ENCODE measurements at places on chromosomes 7 and 10.

GRCh38 chr7:22949944-22950343 is 64.0 kb downstream of the HYCC1 start:
- DNase-seq = no peak

GRCh38 chr7:6268023-6268900 is 4.2 kb downstream of the CYTH3 start:
- no peak for DNase-seq

DNA sequence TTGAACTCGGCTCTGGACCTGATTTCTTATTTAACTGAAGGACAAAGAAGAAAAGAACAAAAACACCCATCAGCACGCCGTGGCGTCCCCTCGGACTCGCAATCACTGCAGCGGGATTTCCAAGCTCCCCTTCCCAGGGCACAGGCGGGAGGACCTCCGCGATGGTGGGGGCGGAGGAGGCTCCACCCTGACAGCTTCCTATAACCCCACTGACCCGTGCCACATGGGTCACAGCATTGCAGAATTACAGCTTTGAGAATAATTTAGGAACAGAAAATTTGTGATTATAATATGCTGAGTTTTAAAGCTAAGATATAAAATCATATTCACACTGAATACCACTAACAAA is 129.7 kb upstream of the SEC61G start:
- no peak for DNase-seq

- DNase-seq = no peak
Measured at GRCh38 chr10:7218968-7219367, 191.9 kb downstream of the SFMBT2 start.

GRCh38 chr10:101566333-101567164 is 21.5 kb downstream of the POLL start:
- DNase-seq = no peak

GRCh38 chr10:31288001-31288400 is 31.0 kb upstream of the ZEB1 start:
- DNase-seq = no peak

GRCh38 chr10:26890956-26891355 is 30.2 kb upstream of the ABI1 start:
- peak; percentile 14 for DNase-seq

Data from COLO829 (cell line).